ENCODE measurements at places on chromosomes 16 and 17. TPM values are rescaled to one million over a fixed set of nuclear protein-coding genes. Genes with fewer than 3 reads are reported as not detected.

Gene RCVRN
- not detected for total RNA-seq

Gene ADAP2
- total RNA-seq: 2.5 TPM

Gene KRTAP4-4
- total RNA-seq: not detected

Gene ADAD2
- not detected for total RNA-seq

Gene PRSS22
- total RNA-seq: 1.2 TPM

Gene PRSS33
- not detected for total RNA-seq

Gene DNAAF8
- total RNA-seq: 1.0 TPM

Gene EPX
- not detected for total RNA-seq

Gene TBC1D3H
- total RNA-seq: not detected

Gene DNASE1L2
- 0.77 TPM for total RNA-seq

Gene CIBAR2
- not detected for total RNA-seq

Gene ABCC12
- total RNA-seq: 0.09 TPM

Gene RAB40C
- total RNA-seq: 19.8 TPM

Gene ZPBP2
- total RNA-seq: not detected

Gene CD300E
- total RNA-seq: not detected

Gene HS3ST4
- not detected for total RNA-seq

Gene ZG16B
- total RNA-seq: 1.2 TPM

Gene RNF222
- not detected for total RNA-seq

Measured in A549 treated with CORT108297 at 1 μM for 4 hours (cell line).